ENCODE measurements at places on chromosomes 2 and 18.

GRCh38 chr2:1766851-1767811 is 22.8 kb upstream of the PXDN start:
- no peak for DNase-seq

GRCh38 chr2:134411828-134412638 is 158.2 kb downstream of the MGAT5 start:
- peak; percentile 63 for DNase-seq

DNA sequence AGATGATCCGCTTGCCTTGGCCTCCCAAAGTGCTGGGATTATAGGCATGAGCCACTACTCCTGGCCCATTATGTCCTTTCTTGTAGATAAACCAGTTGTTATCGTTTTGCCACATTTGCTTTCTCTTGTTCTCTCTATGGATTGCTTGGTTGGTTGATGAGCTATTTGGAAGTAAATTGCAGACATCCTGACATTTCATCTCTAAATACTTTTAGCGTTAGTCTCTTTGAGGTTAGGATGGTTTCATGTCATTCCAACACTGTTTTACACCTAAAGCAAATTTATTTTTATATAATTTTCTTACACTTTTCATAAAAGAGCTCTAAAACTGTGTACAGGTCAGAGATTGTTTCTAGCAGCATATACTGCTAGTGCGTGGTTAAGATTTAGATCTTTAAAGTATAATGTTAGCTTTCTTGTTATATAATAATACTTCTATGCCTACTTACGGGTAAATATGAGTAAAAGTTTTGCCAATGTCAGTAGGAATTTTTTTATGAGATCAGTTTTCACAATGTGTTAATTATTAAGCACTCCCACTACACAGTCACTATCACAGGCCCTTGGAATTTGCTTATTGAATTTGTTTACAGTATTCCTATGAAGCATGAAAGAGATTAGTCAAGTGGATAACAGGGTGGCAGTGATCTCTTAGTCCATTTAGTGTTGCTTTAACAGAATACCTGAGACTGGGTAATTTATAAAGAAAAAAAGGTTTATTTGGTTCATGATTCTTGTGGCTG is 10.3 kb downstream of the POLI start:
- no peak for DNase-seq

DNA sequence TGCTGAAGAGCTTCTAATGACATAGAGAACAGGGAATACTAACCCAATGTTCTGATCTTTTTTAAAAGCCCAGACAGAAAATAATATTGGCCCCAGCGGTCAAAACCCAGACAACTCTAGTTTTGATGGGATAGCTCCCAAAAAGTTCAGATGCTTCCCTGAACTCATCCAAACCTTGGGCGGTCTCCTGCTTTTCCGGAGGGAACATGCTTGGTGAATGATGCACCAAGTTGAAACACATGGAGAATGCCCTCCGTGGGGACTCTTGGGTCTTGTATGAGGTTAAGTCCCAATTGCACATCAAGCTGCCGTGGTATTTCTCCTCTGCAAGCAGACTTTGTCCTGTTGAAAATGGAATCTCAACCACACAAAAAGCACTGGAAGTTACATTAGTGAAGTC is 120.7 kb upstream of the CTAGE1 start:
- no peak for DNase-seq

- DNase-seq: no peak
Measured at GRCh38 chr2:190678444-190679162, 29.7 kb downstream of the NAB1 start.

- DNase-seq: no peak
Measured at GRCh38 chr18:50401888-50402287, 27.0 kb downstream of the SKA1 start.

DNA sequence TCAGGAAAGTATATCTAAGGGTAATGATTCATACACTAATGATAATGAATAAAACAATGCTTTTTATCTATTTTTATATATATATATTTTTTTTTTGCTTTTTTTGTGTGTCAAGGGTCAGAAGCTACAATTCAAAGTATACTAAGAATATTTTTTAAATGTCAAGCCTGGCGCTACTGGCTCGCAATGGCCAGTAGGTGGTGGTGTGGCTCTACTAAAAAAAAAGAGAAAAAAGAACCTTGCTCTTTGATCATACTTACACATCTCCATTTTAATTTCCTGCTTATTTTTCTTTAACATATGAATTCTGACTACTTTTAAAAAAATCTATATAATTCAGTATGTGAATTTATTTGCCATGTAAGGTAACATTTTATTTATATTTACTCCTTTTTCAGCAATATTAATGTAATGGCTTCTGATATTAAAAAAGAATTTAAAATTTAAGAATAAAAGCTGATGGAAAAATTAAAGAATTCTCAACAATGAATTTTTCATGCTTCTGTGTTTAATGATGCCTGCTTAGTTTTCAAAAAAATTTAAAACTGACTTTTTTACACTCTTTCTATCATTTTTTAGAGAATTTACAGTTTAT is 232.9 kb downstream of the GULP1 start:
- no peak for DNase-seq

- no peak for DNase-seq
Measured at GRCh38 chr2:99824758-99825157, 317.6 kb downstream of the AFF3 start.

- peak; percentile 11 for DNase-seq
Measured at GRCh38 chr2:9336241-9336575, 87.1 kb downstream of the ITGB1BP1 start.

GRCh38 chr18:57559314-57559713 is 27.2 kb downstream of the FECH start:
- DNase-seq: no peak

- no peak for DNase-seq
Measured at GRCh38 chr2:42932271-42933151, 140.1 kb upstream of the HAAO start.

GRCh38 chr18:5097116-5097703 is 99.8 kb downstream of the AKAIN1 start:
- DNase-seq: no peak

DNA sequence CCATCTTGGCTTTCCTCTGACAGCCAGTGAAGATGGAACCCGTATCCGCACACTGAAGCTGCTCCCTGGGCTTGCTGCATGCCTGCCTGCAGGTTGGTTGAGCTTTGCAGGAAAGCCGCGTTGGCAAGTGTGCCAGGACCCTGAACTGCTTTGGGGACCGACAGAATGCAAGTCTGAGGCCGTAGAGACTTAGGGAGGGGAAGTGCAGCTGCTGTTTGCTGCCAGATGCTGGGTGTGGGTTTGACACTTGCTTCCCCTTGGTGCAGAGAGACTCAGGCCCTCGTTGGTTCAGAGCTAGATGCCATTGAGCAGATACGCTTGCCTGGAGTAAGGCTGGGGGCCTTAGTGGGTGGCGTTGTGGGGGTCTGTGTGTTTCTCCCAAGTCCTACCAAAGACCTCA is 13.1 kb upstream of the PHLPP1 start:
- DNase-seq: no peak

DNA sequence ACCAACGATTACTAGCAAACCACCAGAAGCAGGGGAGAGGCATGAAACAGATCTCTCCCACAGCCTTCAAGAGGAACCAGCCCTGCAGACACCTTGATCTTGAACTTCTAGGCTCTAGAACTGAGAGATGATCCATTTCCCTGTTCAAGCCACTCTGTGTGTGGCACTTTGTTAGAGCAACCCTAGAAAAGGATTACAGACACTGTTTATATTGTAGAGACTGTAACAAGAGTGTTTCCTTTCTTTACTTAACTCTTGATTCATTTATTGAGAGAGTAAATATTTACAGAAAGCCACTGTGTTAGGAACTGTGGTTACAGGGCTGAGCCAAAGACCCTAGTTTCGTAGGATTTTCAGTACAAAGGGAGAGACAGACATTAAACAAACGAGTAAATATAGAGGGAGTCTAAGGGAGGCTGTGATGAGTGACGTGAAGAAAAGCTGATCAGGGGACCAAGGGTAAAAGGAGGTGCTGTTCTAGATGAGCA is 10.9 kb downstream of the CCDC68 start:
- DNase-seq: no peak

DNA sequence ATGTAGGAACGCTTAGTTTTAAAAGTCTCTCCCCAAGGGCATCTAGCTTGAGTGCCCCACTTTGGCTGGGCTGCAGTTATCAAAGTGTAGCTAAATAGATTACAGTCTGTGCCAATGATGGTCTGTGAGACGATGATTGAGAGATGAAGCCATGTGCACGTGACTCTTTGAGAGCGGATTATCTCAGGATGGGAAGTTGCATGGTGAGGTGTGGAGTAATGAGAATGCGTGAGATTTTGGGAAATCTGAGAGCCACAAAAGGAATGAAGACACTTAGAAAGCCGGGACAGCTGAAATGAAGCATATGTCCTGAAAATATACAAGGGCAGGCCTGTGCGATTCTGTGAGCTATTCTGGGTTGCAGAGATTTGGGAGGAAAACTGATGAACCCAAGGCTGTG is 370.0 kb downstream of the TGIF1 start:
- no peak for DNase-seq

GRCh38 chr18:59516356-59517155 is 157.5 kb upstream of the LMAN1 start:
- no peak for DNase-seq

DNA sequence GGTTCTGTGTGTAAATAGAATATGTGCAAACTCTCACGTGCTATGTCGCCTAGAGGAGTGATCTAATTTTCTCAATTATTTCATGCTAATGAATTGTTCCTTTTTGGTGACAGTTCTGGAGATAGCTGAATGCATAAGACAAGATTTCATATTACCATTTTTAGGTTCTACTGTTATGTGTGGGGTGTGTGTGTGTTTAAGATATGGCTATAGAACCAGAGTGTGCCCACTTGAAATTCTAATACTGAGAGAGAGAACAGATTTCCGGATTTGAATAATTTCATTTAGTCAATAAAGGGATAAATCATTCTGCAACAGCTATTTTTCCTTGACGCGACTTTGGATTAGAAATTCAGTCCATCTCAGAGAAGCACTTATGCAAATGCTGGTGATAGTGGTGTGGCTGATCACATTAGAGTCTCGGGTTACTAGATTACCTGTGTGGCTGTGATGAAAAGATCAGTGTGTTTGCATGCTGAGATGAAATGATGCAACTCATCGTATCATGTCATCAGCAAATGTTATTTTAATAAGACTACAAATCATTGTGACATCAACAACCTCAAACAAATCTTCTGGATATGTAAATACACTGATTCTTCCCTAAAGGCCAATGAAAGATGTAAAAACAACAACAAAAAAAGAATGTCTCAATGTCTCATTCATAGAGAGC is 415.9 kb downstream of the EPHA4 start:
- no peak for DNase-seq

- no peak for DNase-seq
Measured at GRCh38 chr2:197779261-197779660, 5.9 kb downstream of the BOLL start.

GRCh38 chr2:7913974-7914373 is 767.9 kb upstream of the ID2 start:
- no peak for DNase-seq

- no peak for DNase-seq
Measured at GRCh38 chr2:38104598-38104997, 28.6 kb upstream of the CYP1B1 start.

DNA sequence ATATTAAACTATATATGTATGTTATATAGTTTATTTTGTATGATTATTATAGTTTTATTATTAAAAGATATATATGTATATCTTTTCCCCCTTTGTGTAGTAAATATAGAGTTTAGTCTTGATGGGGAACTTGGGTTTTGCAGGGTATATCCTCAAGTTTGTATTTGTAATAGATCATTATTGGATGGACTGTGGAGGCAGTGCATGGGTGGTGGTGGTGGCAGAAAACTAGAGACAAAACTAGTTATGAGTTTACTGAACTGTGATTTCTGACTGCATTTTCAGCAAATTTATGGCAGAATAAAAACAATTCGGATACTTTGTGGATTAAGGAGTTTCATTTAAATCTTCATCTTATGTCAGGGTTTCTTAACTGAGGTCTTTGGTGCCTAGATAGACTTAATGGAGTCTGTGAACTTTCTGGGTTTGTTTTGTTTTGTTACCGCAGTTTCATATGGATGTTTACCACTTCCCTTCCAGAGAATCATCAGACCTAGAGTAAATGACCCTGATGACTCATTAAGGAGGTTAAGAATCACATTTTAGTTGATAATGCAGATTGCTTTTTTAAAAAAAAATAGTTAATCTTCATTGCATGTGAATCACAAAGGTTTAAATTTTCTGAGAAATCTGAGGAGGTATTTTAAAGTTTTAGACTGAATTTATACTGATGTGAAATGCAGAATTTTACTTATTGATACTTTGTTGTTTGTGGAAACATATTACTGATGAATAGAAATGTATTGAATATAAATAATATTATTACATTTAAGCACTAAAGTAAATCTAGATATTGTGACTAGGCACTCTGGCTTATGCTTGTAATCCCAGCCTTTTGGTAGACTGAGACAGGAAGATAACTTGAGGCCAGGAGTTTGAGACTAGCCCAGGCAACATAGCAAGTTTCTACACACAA is 14.5 kb downstream of the EPC2 start:
- DNase-seq: no peak

DNA sequence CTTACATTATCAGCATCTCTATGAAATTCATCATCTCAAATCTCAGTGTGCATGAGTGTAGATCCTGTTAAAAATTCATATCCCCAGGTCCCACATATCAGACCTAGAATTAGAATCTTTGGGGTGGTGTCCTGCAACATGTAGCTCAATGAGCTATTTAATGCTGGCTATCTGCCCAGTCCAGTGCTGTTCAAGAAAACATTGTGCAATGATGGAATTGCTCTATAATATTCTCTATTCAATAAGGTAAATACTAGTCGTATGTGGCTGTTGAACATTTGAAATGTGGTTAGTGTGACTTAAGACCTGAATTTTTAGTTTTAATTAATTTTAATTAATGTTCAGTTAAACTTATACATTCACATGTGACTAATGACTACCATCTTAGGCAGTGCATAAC is 127.4 kb downstream of the NOL4 start:
- DNase-seq: no peak

GRCh38 chr2:50397992-50398765 is 633.8 kb downstream of the NRXN1 start:
- no peak for DNase-seq

GRCh38 chr2:49369101-49369500 is 214.8 kb upstream of the FSHR start:
- DNase-seq: no peak

- DNase-seq: peak; percentile 15
Measured at GRCh38 chr2:36800381-36800780, 103.9 kb downstream of the VIT start.

- no peak for DNase-seq
Measured at GRCh38 chr2:150769421-150769820, 282.0 kb upstream of the RND3 start.

DNA sequence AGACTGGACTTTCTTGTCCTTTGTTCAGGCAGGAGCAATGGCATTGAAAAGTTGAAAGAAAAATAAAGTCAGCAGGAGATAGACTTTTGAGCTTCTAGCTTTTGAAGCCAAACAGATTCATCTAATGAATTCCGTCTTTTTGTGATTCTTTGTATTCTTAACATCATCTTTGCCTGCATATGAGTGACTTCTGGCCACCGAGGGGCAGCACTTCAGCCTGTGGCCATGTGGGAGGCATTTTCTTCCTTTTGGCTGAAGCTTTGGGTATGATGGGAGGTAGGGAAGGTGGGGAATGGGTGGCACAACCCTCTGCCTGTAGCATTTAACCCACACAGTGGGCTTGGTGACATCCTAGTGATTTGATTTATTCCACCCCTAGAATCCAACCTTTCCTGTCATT is 220.6 kb downstream of the SETBP1 start:
- no peak for DNase-seq

All from activated gamma-delta T cell treated with Interleukin-2 at 50 U/mL for 16 hours (primary cell).